Stimulated activated CD4-positive, alpha-beta T cell treated with anti-CD3 and anti-CD28 coated beads, TNF-alpha, amount 100 ng/mL, for 24 hours (primary cell): ENCODE measurements at places on chromosomes 4 and X.

DNA sequence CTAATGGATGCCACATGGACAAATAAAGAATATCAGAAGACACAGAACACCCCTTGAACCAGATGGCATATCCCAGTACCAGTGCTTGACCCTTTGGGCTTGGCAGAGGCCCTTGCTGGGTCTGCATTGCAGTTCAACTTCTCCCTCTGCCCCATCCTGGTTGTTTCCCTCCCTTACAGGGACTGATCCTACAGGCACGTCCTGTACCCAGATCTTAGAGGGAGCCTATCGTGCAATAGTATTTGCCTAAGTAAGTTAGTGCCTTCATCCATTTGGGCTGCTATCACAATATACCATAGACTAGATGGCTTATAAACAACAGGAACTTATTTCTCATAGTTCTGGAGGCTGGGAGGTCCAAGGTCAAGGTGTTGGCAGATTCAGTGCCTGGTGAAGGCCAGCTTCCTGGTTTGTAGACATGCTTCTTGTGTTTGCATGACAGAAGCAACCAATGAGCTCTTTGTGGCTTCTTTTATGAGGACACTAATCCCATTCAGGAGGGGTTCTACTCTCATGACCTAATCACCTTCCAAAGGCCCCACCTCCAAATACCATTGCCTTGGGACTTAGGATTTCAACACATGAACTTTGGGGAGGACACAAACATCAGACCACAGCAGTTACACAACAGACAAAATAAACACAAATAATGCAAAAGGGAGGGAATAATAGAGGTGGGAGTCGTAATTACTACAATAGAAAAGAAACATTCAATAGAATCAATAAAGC, 146.5 kb upstream of the MSX1 start:
- no peak for DNase-seq

DNA sequence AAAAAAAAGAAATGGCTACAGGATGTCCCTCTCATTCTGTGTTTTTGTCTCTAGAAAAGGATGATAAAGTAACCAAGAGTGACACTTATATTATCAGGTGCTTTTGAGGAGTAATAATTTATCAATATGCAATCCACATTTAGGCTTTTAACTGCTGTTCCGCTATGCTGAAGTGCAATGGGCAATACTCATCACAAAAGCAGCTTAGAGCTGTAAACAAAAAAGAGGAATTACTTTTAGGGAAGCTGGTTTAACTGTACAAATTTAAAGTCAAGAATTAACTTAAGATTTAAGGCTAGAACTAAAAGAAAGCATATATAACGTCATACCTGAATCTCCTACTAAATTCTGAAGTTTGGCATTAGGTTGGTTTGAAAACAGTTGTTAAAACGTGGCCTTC, 93.5 kb upstream of the DDX3X start:
- no peak for DNase-seq

DNA sequence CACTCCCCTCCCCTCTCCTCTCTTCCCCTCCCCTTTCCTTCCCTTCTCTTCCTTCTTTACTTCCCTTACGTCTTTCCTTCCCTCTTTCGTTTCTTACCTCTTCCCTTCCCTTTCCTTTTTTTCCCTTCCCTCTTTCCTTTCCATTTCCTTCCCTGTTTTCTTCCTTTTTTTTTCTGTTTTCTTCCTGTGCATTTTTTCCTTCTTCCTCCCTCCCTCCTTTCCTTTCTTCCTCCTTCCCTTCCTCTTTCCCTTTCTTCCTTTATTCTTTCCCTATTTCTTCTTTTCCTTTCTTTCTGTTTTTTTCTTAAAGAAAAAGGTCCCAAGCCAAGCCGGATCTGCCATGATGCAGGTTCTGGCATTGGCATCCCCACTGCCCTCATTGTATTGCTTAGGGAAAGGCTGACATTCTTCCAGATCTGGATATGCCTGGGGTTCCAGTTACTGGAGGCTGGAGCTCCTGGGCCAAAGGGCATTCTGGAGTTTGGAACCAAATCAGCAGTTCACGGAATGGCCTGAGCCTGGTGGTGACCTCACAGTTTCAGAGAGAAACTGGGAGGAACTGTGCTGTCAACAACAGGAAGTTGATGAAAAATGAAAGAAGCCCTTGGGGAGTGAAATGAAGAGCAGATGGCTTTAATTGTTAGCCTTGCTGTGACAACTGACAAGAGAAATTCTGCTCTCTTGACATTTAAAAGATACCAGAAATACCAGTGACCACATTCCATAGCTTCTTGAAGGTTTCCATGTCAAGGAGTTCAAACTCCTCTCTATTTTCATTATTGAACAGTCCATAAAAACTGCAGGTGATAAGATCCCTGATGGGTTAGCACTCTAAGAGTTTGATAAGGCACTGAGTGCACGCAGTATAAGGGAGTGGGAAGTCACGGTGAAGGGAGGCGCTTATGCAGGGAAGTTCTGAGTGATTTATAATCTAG, 622.1 kb downstream of the SPRY1 start:
- no peak for DNase-seq

GRCh38 chr4:20091781-20092180, 159.9 kb upstream of the SLIT2 start:
- DNase-seq = no peak

DNA sequence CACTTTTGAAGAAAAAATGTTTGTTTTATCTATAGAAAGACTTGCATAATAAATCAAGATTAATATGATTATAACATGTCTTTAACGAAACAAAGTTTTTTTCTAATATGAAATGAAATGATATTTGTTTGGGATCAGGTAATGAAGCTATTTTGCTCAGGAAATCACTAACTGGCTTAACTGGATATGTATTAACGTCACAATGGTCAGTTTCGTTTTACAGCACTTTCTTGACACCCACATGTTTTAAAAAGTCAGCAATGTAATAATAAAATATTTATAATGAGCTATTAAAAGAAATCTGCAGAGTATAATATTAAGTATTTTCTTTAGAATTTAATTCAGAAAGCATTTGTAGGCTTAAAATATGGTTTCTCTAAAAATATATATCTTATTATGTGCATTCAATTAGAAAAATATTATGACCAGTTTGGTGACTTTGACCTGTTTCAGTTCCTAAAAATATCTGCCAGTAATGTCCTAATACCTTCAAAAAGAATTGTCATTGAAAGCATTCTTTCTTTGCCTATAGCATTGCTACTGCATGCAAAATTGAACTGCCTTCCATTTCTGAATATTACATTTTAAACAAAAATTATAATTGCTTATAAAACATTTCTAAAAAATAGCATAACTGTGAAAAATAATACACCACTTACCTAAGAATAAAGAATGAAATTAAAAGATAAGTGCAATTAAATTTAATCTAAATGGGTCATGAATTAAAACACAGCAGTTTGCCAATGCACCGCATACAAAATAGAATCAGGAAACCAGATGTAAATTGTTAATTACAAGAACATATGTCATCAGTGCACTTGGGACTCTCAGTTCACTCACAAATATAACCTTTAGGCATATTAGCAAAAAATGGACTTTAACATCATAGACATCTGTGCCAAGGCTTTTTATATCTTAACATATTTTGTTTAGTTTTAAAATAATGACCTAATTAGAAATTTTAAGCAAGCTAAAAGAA, 31.6 kb downstream of the TIGD2 start:
- no peak for DNase-seq

DNA sequence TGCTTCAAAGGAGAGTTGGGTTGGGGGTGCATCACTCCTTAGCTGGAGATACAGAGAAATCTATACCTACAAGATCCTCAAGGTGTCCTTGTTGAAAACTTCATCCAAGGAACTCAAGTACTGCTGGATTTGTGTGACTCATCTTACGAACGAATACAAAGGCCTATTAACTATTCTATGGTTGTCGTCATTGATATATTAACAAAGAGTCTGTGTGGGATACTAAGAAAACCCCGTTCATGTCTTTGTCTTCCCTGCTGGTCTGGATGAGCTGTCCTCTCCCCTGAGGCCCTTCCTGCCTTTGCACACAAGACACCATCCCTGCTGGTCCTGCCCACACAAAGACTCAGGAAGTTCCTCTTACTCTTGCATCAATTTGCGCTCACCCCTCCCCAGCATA, 54.9 kb upstream of the IRF2 start:
- no peak for DNase-seq

GRCh38 chr4:71132486-71132885, 139.0 kb downstream of the DCK start:
- DNase-seq = no peak

DNA sequence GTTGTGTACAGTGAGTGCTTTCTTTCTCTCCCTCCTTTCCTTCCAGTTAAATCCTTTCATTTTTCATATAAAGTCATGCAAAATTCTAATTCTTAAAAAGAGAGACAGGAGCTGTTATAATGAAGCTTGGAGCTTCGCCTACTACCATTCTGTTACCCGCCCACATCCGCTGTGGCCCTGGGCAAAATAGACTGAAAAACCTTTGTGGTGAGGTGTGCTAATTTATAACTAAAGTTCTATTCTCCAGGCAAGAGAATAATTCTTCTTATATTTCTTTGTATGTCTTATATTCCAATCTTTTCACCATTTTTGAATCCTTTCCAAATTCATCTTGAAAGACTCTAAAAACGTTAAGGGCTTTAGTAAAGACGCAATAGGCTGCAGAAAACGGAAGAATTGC, 7.0 kb downstream of the QRFPR start:
- no peak for DNase-seq

GRCh38 chr4:3857269-3857926, 91.2 kb downstream of the ADRA2C start:
- DNase-seq = no peak

- no peak for DNase-seq
Observed at GRCh38 chr4:138981930-138982390, 33.6 kb upstream of the NOCT start.

- DNase-seq = no peak
Observed at GRCh38 chr4:107977966-107978705, 11.6 kb upstream of the HADH start.

DNA sequence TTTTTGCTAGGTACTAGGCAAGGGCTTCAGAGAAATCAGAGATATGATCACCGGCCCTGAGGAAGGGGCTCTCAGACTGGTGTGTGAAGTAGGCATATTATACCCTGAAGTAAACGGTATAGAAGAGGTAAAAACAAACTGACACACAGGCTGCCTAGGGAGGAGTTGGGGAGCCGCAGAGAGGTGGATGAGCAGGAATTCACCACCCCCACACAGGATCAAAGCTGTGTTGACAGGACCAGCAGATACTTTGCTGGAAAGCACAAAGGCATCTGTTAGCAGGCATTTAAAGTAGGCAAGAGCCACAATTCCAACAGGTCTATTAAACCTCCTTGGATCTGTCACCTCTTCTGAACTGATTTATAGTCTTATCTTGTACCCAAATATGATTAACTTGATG, 71.8 kb upstream of the GPR34 start:
- no peak for DNase-seq

- DNase-seq = no peak
Observed at GRCh38 chr4:56424697-56425514, 10.5 kb downstream of the PPAT start.
